Large intestine (tissue), 12 donors: ENCODE measurements at places on chromosomes 1 and 21.
A peak's percentile ranks its signal among the peaks of the same experiment; 100 is the strongest.

- no peak for DNase-seq
Observed at GRCh38 chr1:89001510-89001909, 9.1 kb upstream of the KYAT3 start.

DNA sequence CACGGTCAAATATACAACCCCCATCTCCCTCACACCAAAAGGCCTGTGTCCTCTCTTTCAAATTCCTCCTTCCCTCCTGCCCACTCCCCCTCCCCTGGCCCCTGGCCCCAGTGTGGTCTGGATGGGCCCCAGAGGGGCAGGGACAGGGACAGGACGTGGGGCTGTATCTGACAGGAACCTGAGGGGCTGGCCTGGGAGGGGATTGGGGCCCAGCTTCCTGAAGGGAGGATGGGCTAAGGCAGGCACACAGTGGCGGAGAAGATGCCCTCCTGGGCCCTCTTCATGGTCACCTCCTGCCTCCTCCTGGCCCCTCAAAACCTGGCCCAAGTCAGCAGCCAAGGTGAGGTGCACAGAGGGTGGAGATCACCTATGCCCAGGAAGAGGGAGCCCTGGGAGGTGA, at the start of gene MPL:
MPL (plus strand) TSS at position 231 of the 400 bp plus-strand sequence; CDS start at position 262, 31 bp downstream.
- DNase-seq: no peak

GRCh38 chr1:6868660-6869380, 83.6 kb downstream of the CAMTA1 start:
- DNase-seq: peak; percentile 29

DNA sequence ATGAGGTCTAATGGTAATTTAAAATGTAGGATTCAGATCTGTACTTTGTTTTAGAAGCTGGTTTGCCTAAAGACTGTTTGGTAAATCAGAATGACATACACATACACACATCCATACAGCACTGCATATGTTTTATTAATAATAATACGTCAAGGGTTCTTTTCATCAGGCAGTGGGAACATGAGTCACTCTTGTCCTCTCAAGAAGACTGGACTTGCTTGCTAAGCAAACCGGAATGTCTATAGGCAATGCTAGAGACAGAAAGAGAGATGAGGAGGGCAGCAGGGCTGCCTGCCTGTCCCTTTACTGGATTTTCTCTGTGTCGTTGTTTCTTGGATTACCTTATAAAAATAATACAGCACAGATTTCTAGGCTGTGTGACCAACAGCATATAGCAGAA, 119.1 kb upstream of the GALNT2 start:
- no peak for DNase-seq

GRCh38 chr1:17877896-17878295, 122.8 kb downstream of the ACTL8 start:
- no peak for DNase-seq

DNA sequence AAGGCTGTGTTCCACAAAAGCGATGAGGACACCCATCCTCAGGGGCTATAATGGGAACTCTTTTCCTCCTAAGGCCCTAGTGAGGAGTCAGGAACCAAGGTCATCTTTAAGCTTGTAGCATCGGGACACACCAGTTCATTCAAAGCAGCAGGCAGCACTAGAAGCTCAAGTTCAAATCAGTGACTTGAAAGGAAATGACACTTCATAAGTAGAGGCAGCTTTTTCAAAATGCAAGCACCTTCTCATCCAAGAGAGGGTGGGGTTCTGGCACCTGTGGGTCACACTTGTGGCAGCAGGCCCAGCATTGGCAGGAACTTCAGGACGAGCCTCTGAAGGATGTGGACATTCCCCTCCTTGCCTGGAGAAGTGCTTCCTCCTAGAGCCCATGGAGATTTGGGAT, 496.3 kb downstream of the KIF26B start:
- DNase-seq: no peak

GRCh38 chr1:54095546-54096226, 42.3 kb downstream of the TCEANC2 start:
- peak; percentile 79 for DNase-seq

GRCh38 chr21:20997311-20997635, 936 bp upstream of the NCAM2 start:
- no peak for DNase-seq

DNA sequence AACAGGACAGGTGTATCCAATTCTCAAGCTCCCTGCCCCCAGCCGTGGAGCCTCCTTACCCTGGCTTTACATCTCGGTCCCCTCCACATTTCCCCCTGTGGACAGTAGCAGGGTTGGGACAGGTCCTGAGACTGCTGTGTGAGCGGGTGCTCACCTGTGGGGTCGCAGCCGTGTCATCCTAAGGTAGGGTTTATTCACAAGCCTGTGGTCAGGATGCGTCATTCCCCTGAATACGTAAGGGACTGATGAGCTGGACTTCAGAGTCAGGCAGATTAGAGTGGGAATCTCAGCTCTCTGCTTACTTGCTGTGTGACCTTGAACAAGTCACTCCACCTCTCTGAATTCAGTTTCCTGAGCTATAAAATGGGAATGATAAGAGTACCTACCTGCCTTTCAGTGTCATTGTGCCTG, 17.7 kb downstream of the ZNF362 start:
- DNase-seq: no peak

DNA sequence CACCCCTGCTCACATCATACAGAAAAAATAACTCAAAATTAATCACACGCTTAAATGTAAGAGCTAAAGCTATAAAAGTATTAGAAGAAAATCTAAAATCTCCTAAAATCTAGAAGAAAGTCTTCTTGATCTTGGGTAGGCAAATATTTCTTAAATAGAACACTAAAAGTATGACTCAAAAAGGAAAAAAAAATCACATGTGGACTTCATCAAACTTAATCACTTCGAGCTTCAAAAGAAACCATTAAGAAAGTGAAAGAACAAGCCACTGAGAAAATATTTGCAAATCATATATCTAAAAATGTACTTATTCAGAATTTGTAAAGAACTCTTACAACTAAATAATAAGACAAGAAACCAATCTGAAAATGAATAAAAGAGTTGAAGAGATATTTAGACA, 32.7 kb downstream of the LRRC52 start:
- no peak for DNase-seq

DNA sequence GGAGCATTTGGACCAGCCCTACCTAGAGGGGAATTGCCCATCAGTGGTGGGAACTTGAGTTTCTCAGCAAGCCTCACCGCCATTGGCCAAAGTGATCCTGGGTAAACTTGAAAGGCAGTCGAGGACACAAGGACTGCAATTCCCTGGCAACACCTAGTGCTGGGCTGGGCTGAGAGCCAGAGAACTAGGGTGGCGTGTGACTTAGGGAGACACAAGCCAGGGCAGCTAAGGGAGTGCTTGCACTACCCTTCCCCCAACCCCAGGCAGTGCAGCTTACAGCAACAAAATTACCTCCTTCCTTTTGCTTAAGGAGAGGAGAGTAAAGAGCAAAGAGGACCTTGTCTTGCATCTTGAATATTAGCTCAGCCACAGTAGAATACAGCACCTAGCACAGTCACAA, 176.9 kb upstream of the PRMT6 start:
- no peak for DNase-seq

DNA sequence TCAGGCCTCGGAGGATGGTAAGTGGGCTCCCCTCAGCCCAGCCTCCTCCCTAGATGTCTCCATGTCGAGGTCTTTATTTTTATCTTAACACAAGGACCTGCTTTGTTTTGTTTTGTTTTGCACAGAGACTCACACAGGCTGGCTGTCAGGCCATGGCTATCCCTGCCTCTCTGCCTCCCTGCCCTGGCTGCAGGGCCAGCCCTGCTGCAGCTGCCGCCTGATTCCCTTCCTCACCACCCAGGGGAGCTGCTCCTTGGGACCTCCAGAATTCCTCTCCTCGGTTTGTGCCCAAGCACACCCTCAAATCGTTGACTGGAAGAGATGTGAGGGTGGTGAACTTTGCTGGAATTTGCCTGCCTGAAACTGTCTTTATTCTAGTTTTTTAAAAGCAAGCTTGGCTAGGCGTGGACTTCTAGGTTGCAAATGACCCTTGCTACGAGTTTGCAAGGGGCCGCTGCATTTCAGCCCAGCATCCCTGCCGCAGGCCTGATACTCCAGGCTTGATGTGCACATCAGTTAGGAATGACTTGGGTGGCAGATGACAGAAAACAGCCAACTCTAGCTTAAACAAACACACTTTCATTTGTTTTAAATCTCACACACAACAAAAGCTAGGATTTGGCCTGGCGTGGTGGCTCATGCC, 37.1 kb downstream of the WNT9A start:
- no peak for DNase-seq

- DNase-seq: no peak
Observed at GRCh38 chr1:33424205-33424604, 6.7 kb downstream of the PHC2 start.

GRCh38 chr1:228792601-228793000, 57.3 kb downstream of the RHOU start:
- DNase-seq: no peak

GRCh38 chr1:23116216-23116836, 52.3 kb downstream of the LUZP1 start:
- no peak for DNase-seq

GRCh38 chr1:51093581-51093980, 8.4 kb upstream of the C1orf185 start:
- DNase-seq: no peak

DNA sequence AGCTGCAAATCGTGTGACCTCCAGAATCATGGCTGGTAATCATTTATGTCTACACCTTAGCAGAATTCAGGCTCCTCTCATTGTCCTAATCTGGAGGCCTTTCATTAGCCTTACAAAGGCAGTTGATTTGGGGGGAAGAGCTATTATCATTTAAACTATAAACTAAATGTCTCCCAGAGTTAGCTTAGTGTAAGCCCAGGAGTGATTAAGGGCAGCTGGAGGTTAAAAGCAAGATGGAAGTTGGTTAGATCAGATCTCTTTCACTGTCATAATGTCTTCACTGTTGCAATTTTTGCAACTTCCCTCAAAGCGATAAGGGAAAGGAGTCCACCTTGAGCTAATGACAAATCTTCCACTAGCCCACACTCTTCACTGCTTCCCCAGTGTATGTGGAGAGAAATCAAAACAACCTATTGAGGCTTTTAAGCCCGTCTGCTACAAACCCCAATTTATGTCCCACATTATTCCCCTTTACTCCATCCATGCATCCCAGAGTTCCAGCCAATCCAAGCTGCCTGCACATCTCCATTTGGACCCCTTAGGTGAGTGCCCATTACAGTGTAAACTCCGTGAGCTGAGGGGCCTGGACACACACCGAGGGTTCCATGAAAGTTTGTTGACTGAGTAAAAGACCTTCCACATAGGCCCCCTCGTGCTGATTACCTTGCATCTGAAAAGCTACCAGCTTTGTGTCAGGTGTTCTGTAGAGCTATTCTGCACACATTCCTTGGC, 61.5 kb upstream of the KLHDC7A start:
- no peak for DNase-seq

DNA sequence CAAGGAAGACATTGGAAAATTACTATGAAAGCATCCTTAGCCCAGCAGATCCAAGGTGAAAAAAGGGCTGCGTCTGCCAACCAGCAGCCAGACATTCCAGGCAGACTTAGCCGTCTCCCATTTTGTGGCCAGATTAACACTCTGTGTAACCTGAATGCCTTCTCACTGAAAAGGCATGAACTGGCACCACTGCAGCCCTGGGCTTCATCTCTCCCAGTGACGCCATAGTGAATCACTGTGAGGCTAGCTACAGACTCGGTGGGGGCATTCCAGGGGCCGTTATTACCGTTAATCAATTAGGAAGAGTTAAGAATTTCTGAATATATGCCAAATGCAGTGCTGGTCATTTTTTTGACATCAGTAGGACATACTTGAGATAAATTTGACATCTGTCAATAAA, 627.4 kb downstream of the LMO4 start:
- no peak for DNase-seq
